ENCODE measurements at places on chromosomes 1 and 21. TPM values are rescaled to one million over a fixed set of nuclear protein-coding genes. Genes with fewer than 3 reads are reported as not detected.

- H3K4me1 ChIP-seq, result peaks cover 6% of the 10 kb centered on the region
- no peaks in the 10 kb centered on the region for H3K36me3 ChIP-seq
- DNase-seq, result peak; percentile 33
- H3K27ac ChIP-seq, result no peak overlapping the region
These were observed 54.3 kb downstream of the RPS6KA1 start for GRCh38 chr1:26583646-26584485.

- H3K4me1 ChIP-seq, result no peaks in the 10 kb centered on the region
- H3K27ac ChIP-seq, result no peak overlapping the region
- H3K36me3 ChIP-seq, result no peaks in the 10 kb centered on the region
- no peak overlapping the region for H3K4me3 ChIP-seq
These were observed 151.7 kb upstream of the HMGB4 start for GRCh38 chr1:33712186-33712585.

DNA sequence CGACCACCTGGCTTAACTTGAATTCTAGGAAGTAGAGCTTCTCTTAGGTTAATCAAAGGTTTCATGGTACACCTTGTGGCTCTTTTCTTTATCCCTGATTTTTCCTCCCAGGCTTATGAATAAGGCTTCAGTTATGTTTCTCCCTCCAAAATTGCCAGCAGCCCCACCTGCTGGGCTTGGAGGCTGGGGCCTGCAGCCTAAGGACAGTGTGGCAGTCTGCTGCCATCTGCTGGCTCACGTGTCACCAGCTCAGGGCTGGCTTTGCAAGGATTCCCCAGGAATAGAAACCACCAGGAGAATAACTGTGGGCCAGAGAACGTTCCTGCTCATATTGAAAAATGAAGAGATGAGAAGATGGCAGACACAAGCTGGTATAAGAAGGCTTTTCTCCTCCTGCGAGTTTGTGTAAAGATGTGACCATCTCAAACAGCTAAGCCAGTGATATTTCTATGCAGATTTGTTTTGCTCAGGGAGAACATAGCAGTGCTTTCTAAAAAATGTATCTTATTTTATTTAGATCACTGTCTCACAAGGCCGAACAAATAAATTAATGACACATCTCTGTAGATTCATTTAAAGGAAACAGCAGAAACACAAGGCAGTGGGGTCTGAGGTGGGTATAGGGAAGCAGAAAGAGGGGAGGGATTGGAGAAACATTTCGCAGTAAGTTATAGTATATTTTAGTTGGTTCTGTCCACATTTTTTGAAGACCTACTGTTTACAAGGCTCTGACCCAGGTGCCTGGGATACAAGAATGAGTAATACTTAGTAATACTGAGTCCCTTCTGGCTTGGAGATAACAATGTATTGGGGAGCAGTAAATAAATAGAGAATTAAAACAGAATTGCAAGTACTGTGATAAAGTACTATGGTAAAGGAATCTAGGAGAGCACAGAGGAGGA is 291.1 kb upstream of the SGIP1 start:
- no peaks in the 10 kb centered on the region for H3K36me3 ChIP-seq
- DNase-seq, result peak; percentile 69
- H3K4me3 ChIP-seq, result no peak overlapping the region
- no peak overlapping the region for H3K27ac ChIP-seq
- H3K27me3 ChIP-seq, result no peaks in the 10 kb centered on the region

GRCh38 chr1:66154394-66154793 is 361.7 kb downstream of the PDE4B start:
- peaks cover 15% of the 10 kb centered on the region for H3K27me3 ChIP-seq
- no peaks in the 10 kb centered on the region for H3K4me1 ChIP-seq
- no peaks in the 10 kb centered on the region for H3K36me3 ChIP-seq
- no peak for DNase-seq
- H3K4me3 ChIP-seq, result no peak overlapping the region
- no peak overlapping the region for H3K27ac ChIP-seq

DNA sequence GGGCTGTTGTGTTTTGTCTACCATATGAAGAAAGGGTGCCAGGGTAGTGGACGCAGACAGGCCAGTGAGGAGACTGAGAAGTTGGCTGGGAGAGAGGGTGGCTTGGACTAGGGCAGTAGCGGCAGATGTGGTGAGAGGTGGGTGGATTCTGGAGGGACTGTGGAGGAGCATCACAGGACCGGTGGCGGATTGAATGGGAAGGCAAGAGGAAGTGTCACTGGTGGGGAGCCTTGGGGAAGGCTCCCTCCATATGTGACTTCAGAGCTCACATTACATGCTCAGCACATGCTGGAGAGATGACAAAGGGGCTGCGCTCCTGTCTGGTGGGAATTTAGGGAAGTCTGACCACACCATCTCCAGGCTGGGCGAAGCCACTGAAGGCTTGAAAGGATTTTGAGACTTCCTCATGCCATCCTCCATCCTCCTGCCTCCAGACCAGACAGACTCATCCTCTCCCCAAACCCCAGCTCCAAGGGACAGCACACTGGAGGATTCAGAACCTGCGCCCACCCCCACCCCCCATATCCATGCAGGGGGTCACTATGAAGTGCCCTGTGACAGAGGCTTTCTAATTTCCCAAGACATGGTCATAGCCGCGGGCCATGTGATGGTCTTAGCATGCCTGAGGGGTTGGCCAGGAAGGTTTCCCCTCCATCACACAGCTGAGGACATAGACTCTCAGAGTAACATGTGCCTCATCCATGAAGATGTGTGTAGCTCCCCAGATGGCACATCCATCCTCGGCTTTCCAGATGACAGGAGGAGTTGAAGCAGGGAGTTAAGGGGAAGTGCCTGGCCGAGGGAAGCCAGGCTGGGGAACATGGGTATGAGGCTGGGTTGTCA is 138.8 kb upstream of the WNT4 start:
- no peaks in the 10 kb centered on the region for H3K36me3 ChIP-seq
- DNase-seq, result no peak
- H3K27me3 ChIP-seq, result no peaks in the 10 kb centered on the region
- no peak overlapping the region for H3K4me3 ChIP-seq

- peak within 1 kb of the TSS; percentile 95 for H3K27ac ChIP-seq
- H3K36me3 ChIP-seq, result peaks cover 14% of the 10 kb centered on the region
- no peaks in the 10 kb centered on the region for H3K27me3 ChIP-seq
These were observed at the start of gene VAMP4 for GRCh38 chr1:171741872-171742576. VAMP4 (minus strand) TSS chr1:171742065; CDS start chr1:171738414, 3,651 bp downstream.

GRCh38 chr1:169835647-169836046 is 40.9 kb upstream of the METTL18 start:
- H3K36me3 ChIP-seq, result peaks cover under 1% of the 10 kb centered on the region
- no peak overlapping the region for H3K4me3 ChIP-seq
- no peak for DNase-seq
- no peaks in the 10 kb centered on the region for H3K4me1 ChIP-seq

DNA sequence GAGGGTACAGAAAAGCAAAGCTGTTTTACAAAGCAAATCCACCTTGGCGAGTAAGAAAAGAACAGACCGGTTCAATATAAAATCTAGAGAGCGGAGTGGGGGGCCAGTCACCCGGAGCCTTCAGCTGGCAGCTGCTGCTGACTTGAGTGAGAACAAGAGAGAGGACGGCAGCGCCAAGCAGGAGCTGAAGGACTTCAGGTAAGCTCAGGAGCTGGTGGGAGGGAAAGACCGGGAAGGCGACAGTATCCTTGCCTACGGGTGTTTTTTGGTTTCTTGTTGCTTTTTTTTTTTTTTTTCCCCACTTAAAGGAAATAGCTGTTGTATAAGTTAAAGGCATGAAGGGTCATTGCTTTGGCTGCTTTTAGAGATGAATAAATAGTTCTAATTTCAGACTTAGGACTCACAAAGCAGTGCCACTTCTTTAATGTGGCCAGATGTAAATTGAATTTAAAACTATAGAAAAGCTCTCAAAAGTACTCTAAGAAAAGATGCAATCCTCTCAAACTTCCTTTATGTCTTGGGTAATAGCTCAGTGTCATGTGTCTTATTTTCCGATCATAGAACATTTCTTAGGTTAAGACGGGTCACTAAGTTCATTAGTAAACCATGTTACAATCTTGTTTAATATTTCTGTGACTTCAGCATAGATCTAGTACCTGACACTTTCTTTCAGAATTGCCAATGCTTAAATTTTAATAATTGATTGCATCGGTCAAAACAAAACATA is 82.8 kb downstream of the PRDM2 start:
- H3K27ac ChIP-seq, result no peak overlapping the region
- peaks cover 91% of the 10 kb centered on the region for H3K36me3 ChIP-seq
- peaks cover 11% of the 10 kb centered on the region for H3K4me1 ChIP-seq
- DNase-seq, result no peak

DNA sequence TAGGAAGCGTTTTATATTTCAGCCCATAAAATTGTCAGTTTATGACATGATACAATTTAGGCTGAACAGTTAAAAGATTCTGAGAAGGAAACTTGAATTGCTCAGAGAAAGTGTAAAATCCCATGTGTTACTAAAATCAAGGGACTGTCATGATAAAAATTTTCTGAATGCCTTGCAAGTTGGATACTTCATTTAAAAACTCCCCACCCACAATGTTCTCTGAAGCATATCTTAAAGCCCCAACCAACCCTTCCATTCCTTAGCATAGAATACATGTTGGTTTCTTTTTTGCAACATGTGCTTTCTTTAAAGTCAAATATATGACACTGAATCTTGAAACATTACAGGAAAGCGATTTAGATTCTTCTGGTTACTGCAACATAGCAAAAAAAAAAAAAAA is 97.4 kb downstream of the MRPL39 start:
- H3K4me1 ChIP-seq, result no peaks in the 10 kb centered on the region
- no peaks in the 10 kb centered on the region for H3K36me3 ChIP-seq
- H3K4me3 ChIP-seq, result no peak overlapping the region

DNA sequence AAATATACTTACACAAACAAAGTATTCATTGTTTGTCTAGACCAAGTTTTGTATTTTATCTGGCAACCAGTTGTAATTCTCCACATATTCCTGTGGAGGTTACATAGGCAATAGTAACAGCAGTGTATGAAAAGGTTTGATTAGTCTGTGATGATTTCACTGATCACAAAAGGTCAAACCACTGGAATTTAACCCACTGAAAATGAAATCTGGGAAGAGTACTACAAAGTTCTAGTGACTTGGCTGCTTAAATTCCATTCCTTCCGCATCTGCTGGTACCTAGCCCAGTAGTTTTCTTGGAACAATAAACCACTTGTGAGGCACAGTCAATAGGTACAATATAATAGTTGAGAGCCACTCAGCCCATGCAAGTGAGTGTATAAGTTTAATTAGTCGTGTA is 205.4 kb downstream of the NFIA start:
- no peak overlapping the region for H3K4me3 ChIP-seq
- no peak for DNase-seq
- no peaks in the 10 kb centered on the region for H3K36me3 ChIP-seq

- no peak overlapping the region for H3K27ac ChIP-seq
- DNase-seq, result no peak
- peaks cover 31% of the 10 kb centered on the region for H3K27me3 ChIP-seq
- peaks cover 29% of the 10 kb centered on the region for H3K4me1 ChIP-seq
These were observed 2.0 kb downstream of the CAMK2N1 start for GRCh38 chr1:20483833-20484518.

- no peak for DNase-seq
- H3K27me3 ChIP-seq, result peaks cover 3% of the 10 kb centered on the region
- H3K4me1 ChIP-seq, result peaks cover 12% of the 10 kb centered on the region
These were observed 3.5 kb downstream of the RGL1 start for GRCh38 chr1:183808296-183809027.

DNA sequence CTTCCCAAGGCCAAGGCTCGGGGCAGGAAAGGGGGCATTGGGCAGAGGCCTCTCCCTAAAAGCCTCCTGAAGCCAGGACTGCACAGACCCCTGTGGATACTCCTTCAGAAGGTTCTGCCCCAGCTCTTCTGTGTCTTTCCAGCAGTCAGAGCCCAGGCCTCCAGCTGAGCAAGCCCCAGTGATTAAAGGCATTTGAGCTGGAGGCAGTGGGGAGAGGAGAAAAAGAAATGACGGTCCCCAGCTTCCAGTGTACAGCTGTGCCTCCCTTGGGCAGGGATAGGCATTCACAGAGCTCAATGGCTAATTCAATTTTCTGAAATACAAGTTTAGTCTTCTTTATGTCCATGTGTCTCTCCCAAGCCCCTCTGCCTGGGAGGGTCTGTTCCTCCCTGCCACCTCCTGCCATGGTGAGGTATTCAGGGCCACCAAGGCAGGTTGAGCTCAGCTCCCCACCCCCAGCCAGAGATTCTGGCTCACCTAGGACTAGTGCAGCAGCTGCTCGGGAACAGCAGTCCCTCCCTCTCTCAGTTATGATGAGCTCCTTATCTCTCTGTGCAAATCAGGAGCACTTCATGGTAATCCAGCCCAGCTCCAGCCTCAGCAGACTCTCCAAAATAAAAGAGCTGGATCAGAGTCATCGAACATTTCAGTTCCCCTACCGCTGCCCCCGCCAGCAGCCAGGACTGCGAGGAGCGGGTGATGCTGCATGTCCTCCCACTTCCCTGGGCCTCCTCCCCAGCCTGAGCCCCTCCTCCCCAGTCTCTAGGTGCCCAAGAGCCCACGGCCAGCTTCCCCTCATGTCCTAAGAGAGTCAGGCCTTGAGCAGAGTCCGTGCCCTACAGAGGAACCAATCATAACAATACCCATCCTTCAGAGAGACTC is 208.4 kb upstream of the ZC3H12A start:
- no peak for DNase-seq
- no peak overlapping the region for H3K27ac ChIP-seq
- no peak overlapping the region for H3K4me3 ChIP-seq
- no peaks in the 10 kb centered on the region for H3K4me1 ChIP-seq

- no peaks in the 10 kb centered on the region for H3K4me1 ChIP-seq
- no peak overlapping the region for H3K4me3 ChIP-seq
- H3K27me3 ChIP-seq, result peaks cover 9% of the 10 kb centered on the region
These were observed 2.3 kb downstream of the OVAAL start for GRCh38 chr1:180560868-180561600.

- no peak for DNase-seq
- no peak overlapping the region for H3K4me3 ChIP-seq
- no peak overlapping the region for H3K27ac ChIP-seq
- no peaks in the 10 kb centered on the region for H3K27me3 ChIP-seq
- H3K4me1 ChIP-seq, result no peaks in the 10 kb centered on the region
- H3K36me3 ChIP-seq, result no peaks in the 10 kb centered on the region
These were observed 469.0 kb upstream of the VAMP3 start for GRCh38 chr1:7302126-7302525.

- H3K4me3 ChIP-seq, result no peak overlapping the region
- no peaks in the 10 kb centered on the region for H3K27me3 ChIP-seq
- H3K4me1 ChIP-seq, result no peaks in the 10 kb centered on the region
- H3K27ac ChIP-seq, result no peak overlapping the region
These were observed 221.5 kb upstream of the SGIP1 start for GRCh38 chr1:66312271-66312990.

- no peak for DNase-seq
- peaks cover 65% of the 10 kb centered on the region for H3K4me1 ChIP-seq
- peaks cover 10% of the 10 kb centered on the region for H3K36me3 ChIP-seq
- no peak overlapping the region for H3K27ac ChIP-seq
These were observed 3.3 kb downstream of the MAPKAPK2 start for GRCh38 chr1:206687915-206688442.

GRCh38 chr1:167439301-167439988 is 78.9 kb downstream of the CD247 start:
- H3K4me3 ChIP-seq, result no peak overlapping the region
- H3K27me3 ChIP-seq, result no peaks in the 10 kb centered on the region
- DNase-seq, result no peak
- peak overlapping the region; percentile 55 for H3K27ac ChIP-seq

PTGS2 gene
- 0.61 TPM for total RNA-seq

LRRC53 gene
- total RNA-seq, result not detected

FCRL6 gene
- total RNA-seq, result 0.52 TPM

PLEKHN1 gene
- 0.69 TPM for total RNA-seq

FBXO2 gene
- total RNA-seq, result 3.7 TPM

SDF4 gene
- 71.0 TPM for total RNA-seq

AGMAT gene
- 3.8 TPM for total RNA-seq
